ENCODE measurements at places on chromosomes 12 and 14.

DNA sequence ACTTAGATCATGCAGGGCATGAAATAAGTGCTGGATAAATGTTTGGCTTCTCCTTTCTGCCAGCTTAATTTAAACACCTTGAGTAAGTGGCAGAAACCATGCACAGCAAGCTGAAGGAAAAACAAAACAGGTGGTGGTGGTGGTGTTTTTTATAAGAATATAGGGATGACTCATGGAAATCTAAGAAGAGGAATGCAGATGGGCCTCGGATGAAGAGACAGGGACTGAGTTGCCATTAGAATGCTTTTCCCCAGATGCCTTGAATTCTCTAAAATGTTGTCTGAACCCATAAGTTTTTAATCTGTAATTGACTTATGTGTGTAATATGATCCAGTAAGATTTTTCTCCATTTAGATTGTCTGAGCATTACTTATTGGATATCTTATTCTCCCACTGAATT, 93.1 kb upstream of the ZDHHC17 start:
- DNase-seq, result no peak

- DNase-seq, result peak; percentile 91
Measured at GRCh38 chr14:99757331-99758070, 35.7 kb upstream of the EML1 start.

- DNase-seq, result no peak
Measured at GRCh38 chr14:36522347-36522971, 2.4 kb upstream of the NKX2-1 start.

GRCh38 chr14:53183056-53183455, 29.9 kb upstream of the DDHD1 start:
- DNase-seq, result no peak

GRCh38 chr12:116559162-116559935, at the start of gene MAP1LC3B2:
Gene MAP1LC3B2, plus strand, starts transcription at chr12:116559381. Its CDS starts 16,562 bp downstream, at chr12:116575943.
- DNase-seq, result peak; percentile 56

- DNase-seq, result no peak
Measured at GRCh38 chr14:64217308-64217707, 76.9 kb downstream of the ESR2 start.

DNA sequence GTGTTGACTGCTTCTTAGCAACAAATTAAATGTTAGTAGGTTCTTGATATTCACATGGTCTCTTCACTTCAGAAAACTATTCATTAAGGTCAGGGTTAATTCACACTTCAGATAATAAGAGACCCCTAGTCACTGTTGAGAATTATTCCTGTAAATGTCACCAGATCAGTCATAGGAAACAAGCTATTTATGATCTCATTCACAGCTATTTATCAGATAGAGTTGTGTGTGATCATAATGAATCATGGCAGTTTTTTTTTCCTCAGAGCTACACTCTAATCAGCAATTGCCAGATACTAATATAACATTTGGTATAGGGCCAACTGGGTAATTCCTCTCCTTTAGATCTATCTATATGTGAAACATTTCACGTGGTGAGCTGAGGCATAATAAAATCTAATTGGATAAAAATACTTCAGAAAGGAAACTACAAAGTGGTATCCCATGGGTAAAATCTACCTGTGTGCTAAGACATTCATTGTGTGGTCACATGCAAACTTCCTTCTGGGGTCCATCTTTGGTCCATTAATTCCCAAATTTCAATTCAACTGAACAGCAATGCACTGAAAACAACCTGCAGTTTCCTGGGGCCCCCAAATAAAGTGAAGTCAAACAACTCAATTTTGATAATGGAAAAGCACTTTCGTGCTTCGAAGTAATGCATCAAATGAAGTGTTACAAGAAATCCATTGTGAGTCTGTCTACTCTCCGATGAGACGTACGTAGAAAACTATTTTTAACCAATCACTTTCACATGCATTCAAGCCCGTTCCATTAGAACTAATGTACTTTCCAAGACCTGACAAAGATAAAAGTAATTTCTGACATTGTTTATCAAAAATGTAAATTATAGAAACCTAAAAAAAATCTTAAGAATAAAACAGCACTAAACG, 197.0 kb downstream of the ACSS3 start:
- no peak for DNase-seq

GRCh38 chr12:28963554-28963953, 185.5 kb upstream of the FAR2 start:
- no peak for DNase-seq

DNA sequence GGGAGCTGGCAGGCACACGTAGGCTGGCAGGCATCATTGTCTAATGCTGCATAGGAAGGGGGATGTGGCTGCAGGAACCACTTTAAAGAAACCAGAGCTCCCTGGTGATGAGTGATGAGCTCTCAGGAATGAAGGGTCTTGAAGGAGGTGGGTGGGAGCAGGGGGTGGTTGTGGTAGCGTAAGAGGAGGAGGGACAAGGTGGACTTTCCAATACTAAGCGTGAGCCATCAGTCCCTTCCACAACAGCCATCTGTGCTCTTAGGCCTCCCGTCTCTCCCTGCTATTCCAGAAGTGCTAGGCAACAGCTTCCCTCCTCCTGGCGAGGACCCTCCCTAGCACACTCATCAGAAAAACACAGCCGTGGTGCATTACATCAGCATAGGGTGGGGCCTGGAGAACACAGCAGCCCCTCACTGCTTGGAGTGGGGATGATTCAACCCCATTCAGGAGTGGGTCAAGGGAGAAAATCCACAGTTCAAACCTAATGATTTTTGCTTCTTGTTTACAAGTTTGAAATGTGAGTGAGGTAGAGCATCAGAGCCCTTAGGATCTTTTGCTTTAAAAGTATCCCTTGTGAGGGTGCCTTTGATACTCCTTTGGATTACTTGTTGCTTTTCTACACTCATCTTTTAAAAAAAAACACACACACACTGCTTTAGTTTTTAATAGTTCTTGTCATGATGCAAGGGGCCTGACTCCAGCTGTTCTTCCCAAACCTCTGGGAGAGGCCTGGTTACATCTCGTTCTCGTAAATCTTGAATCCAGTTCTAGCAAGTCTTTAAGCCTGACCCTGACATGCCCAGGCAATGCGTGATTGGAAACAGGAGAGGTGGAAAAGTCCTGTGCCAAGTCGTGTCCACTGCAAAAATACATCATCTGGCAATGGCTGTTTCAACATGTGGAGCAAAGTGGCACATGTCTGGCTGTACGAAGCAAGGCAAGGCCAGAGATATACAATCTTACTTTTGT, 356.4 kb upstream of the DDHD1 start:
- DNase-seq, result peak; percentile 87

DNA sequence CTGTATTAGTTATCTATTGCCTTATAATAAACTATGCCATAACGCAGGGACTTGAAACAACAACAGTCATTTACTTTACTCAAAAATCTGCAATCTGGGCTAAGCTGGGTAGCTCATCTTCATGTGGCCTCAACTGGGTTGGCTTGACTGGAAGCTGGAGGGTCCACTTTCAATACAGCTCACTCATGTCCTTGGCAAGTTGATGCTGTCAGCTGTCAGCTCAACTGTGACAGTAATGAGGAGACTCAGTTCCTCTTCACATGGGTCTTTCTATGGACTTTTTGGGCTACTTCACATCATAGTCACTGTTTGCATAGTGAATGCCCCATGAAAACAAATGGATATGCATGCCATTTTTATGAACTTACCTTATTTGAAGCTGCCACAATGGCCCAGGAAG, 33.6 kb upstream of the STRAP start:
- DNase-seq, result no peak

DNA sequence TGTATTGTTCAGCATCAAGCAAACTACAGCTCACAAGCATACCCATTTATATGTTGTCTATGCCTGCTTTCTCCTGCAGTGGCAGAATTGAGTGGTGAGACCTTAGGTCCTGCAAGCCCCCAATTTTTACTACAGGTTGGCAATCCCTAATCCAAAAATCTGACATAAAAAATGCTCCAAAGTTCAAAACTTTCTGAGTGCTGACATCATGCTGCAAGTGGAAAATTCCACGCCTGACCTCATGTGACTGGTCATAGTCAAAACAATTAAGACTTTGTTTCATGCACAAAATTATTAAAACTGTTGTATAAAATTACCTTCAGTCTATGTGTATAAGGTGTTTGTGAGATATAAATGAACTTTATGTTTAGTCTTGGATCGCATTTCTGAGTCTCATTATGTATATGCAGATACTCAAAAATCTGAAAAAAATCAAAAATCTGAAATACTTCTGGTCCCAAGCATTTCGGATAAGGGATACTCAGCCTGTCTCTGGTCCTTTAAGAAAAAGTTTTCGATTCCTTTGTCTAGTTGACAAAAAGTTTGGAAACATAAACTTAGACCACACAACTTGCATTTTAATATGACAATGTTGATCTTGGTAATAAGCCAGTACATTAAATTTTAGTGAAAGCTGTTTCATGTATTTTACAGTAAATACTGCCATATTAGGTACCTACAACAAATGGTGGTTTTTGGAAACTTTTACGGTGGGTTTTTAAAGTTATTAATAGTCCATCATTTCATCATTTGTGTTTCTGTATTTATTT, 81.5 kb downstream of the AEBP2 start:
- DNase-seq, result no peak

DNA sequence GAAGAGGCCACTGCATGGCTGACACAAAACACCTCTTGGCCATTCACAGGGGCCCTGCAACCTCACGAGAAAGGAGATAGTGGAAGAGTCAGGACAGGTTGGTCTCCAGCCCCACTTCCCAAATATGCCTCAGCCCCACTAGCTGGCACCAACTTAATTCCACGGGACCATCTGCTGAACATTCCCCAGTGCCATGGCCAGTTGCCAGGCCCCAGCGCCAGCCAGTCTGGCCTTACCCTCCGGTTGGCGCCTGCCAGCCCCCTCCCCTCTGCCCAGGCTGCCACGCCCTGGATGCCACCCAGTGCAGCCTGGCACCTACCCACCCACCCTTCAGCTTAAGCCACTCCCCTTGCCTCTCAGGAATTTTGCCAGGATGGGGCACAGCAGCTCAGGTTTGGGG, 21.2 kb upstream of the HSPB8 start:
- DNase-seq, result no peak

- DNase-seq, result no peak
Measured at GRCh38 chr12:11961686-11962085, 109.1 kb upstream of the BCL2L14 start.

GRCh38 chr12:94457311-94457710, 2.4 kb downstream of the CEP83 start:
- DNase-seq, result no peak

DNA sequence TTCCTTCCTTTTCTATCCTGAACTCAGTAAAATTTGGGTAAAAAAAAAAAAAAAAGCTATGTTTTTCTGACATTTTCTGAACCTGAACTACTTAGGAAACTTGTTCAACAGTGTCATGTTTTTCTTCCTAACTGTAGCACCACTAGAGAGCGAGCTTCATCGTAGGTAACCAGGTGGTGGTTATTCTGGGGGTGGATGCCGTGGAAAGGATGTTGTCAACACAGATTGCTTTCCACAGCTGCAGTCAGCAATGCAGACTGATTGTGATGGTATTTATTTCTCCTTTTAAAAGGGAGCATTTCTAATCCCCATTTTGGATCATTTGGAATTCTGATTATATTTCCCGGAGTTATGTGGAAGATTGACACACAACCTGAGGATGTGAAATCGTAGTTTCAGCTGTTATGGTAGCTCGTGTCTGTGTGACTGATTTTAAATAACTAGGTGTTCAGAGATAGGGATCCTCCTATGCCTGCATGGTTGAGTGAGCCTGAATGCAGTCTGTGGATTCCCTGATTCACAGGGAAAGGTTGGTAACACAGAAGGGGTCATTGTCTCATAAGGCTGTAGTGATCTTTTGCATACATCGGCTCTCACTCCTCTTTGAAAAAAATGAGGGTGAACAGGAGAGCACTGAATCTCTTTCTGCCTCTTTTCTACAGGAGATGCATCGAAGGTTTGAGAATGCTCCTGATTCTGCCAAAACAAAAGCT, 113.2 kb downstream of the ERC1 start:
- DNase-seq, result no peak

DNA sequence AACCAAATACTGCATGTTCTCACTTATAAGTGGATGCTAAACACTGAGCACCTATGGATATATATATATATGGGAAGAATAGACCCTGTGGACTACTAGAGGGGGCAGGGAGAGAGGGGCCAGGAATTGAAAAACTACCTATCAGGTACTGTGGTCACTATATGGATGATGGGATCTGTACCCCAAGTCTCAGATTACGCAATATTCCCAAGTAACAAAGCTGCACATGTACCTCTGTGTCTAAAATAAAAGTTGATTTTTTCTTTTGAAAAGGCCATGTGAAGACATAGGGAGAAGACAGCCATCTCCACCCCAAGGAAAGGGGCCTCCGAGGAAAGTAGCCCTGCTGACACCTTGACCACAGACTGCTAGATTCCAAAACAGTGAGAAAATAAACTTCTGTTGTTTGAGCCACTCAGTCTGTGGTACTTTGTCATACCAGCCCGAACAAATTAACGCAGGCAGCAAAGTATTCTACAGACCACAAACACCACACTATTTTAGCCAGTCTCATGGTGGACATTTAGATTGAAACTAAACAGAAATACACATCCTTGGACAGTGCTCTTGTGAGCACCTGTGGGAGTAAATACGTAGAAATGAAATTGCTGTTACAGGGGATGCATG, 197.1 kb downstream of the EFCAB11 start:
- no peak for DNase-seq

Data from skeletal muscle cell (primary cell).